ENCODE measurements at places on chromosomes 6 and 20. TPM values are rescaled to one million over a fixed set of nuclear protein-coding genes. Genes with fewer than 3 reads are reported as not detected.

Gene LAMA4
- polyA plus RNA-seq, result 226 TPM

Gene ZNF831
- 0.15 TPM for polyA plus RNA-seq

Gene TBX18
- polyA plus RNA-seq, result 0.87 TPM

DNA sequence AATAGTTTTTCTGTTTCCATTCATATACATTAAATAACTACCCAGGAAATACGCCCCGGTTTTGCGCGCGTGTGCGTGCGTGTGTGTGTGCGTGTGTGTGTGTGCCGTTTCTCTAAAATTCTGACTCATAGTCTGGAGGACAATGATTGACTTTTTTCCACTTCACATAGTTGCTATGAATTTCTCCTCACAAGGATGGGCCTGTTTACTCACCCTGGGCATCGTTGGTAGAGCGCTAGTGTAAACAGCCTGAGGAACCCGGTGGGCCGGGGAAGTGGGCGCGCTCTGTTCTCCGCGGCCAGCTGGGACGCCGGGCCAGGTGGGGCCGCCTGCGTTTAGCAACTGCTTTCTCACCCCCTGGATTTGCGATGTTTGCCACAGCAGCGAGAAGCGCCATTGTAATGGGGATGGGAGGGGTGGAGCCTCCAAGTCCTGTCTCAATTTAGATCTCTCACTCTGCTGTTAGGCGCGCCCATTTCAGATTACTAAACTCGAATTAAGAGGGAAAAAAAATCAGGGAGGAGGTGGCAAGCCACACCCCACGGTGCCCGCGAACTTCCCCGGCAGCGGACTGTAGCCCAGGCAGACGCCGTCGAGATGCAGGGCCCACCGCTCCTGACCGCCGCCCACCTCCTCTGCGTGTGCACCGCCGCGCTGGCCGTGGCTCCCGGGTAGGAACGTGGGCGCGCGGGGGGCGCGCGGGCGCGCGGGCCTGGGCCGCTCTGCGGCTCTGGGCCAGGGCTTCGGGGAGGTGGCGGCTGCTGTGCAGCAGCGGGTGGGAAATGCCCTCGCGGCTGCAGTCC is at the start of gene CD109:
CD109 (plus strand) TSS at position 585 of the 803 bp plus-strand sequence; CDS start at position 598, 13 bp downstream.
- DNase-seq, result peak; percentile 64

DNA sequence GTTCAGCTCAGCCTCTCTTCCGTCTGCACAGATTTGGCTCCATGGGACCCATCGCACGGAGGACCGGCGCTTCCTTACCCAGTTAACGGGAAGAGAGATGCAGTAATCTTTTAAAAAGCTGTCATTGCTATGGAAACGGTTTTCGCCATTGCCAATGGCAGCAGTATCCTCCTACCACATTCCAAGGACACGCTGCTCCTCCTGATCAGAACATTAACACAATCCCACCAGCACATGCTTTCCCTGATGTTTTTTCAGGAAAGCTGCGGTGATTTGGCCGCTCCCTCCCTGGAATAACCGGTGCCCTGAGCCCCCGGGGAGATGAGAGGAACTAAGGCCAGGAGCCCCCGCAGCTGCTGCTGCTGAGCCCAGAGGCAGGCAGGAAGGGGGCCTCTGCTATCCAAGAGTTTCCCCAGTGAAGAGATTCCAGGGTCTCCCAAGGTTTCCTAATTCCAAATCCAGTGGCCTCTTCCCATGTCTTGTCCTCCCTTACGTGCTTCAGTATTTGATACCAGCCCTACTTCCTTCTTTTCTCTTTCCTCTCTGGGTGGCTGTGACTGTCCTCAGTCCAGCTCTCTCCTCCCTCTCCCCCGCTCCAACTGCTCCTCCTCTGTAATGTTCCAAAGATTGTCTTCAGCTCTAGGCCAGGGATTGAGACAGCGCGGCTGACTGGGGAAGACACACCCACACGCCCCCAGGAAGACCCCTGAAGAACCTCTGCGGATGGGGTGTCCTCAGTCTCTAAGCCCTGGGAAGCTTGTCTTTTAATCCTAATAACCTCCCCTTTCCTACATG is 2.6 kb downstream of the BNIP5 start:
- no peak for DNase-seq

DNA sequence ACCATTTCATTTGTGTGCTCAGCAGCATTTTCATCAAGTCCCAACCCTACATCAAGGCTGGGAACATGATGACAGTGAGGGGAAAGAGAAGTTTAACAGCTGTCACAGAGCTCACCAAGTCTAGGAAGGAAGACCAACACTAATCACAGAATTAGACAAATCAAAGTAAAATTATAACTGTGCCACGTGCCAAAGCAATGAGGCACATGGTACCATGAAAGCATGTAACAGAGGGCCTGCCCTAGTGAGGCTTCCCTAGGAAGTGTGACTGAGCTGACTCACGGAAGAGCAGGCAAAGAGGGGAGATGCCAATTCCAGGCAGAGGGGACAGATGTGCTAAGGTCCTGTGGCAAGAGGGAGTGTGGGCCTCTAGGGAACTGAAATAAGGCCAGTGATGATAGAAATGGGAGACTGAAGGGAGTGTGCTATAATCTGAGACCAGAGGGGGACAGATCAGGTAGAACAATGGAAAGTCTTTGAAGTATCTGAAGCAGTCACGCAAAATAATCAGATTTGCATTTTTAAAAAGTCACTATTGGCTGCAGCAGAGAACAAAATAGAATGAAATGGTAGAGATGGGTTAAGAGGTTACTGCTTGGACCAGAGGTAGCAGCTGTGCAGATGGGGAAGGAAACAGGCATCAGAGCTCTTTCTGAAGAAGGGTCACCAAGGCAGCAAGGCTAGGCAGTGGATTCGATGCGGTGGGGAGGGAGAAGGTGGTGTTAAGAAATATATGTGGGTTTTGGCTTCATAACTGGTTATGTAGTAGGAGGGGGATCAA is 86.8 kb downstream of the GPR6 start:
- no peak for DNase-seq

DNA sequence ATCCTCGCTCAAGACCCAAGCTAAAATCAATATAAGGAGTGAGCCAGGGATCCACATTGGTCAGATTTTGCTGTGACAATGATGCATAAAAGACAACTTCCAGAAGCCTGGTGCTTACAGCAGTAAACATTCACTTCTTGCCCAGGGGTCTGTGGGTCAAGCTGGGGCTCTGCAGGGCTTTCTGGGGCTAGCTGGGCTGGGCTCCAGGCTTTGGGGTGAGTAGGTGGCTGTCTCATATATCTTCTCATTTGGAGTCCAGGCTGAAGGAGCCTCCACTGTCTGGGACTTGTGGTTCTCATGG is 25.8 kb upstream of the TOP1 start:
- DNase-seq, result no peak

GRCh38 chr20:50267041-50267865 is 76.6 kb downstream of the CEBPB start:
- peak; percentile 57 for DNase-seq

Measured in right lung (tissue), 10 donors.